GM04503 (cell line): ENCODE measurements at places on chromosomes 12 and 14.
A peak's percentile ranks its signal among the peaks of the same experiment; 100 is the strongest.

DNA sequence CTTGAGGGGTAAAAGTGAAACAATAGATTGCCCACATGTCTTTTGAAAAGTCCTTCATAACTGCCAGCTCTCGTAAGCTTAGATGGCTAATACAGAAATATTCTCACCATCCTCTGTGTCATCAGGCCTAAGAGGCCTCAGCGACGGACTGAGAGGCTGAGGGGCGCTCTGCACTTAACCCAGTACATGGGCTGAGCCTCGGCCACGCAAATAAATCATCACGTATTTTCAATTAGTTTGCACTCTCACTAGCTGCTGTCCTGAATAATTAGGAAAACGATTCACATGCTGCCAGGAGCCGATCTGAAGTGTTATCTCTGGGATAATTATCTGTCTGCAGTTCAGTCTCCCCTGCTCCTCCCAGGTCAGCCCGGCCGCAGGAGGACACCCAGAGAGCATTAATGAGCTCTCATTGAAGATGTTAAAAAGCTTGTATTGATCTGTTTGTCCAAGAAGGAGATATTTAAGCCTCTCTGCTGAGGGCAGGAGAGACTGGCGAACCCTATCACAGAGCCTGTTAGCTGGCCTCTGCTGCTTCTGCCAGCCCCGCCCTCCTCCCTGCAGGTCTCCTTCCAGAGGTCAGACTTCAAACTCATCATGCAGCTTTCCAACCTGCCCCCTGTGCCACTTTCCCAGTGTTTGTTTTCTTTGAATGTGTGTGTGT is 1051.3 kb downstream of the VRK1 start:
- no peak for DNase-seq

- no peak for DNase-seq
These were observed 30.8 kb downstream of the TTC7B start for GRCh38 chr14:90785471-90785870.

- no peak for DNase-seq
These were observed 50.9 kb upstream of the BICDL1 start for GRCh38 chr12:119938049-119938667.

DNA sequence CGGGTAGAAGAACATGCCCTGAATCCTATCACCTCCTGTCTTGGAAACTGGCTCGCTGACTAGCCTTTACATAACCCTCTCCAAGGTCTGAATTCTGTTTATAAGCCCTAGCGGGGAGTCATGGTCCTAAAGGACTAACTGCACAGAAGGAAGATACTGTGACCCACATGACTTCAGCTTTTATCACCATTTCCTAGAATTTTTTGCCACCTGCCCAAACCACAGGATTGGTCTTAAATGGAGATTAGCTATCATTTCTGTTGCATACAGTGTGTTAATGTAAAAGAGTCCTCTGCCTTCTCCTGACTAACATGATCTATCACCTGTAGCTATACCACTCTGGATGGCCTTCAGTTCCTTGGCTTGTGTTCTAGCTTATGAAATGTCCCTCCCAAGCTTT is 319.2 kb downstream of the DUSP6 start:
- DNase-seq: no peak

DNA sequence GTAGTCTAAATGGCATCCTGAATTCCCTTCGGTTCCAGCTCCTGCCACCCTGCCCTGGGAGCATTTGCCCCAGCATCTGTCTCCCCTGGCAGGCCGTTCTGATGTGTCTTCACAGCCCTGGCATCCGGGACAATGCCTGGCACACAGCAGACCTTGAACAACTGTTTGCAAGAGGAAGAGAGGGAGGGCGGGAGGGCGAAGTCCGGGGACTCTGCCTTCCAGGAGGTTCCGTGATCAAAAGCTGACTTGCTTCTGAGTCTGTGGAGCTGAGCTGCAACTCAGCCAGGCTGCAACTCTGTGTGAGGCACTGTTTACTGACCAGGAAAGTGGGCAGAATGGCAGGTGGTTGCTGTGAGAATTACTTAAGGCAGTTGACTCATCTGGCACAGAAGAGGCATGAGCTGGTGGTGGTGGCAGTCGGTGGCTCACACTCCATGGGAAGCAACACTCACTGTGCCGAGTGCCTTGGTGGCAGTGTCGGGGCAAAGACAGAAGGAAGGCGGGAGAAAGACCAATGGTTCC is 61.1 kb upstream of the DLK1 start:
- DNase-seq: no peak

DNA sequence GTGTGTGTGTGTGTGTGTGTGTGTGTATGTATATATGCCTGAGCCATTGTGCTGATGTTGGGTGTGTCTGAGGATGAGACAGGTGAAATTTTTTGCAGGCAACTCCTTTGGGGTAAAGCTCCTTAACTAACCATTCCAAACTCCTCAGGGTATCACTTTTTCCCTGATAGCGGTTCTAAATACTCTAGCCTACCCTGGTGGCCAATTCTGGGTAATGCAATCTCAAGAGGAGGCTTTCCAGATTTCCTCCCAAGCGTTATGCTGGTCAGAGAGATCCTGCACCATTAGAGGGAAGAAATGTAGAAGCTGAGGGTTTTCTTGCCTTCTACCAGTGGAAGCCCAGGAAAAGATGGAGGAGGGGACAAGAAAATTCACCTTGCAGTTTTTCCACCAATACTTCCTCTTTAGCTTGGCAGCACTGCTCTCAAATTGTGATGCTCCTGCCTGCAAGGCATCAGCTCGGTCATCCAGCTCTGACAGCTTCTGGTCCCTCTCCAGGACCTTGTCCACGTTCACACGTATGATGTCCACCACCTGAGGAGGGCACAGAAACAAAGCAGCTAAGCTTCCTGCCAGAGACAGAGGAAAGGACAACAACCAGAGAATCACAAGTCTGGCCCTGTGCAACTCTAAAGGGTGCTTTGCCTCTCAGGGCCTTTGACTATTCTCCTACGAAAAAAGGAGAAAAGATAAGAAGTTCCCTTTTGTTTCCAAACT is 4.9 kb downstream of the VAMP1 start:
- no peak for DNase-seq

- DNase-seq: no peak
These were observed 10.5 kb downstream of the SNX6 start for GRCh38 chr14:34619471-34619870.

GRCh38 chr12:103679421-103680170 is 92.5 kb downstream of the STAB2 start:
- no peak for DNase-seq

DNA sequence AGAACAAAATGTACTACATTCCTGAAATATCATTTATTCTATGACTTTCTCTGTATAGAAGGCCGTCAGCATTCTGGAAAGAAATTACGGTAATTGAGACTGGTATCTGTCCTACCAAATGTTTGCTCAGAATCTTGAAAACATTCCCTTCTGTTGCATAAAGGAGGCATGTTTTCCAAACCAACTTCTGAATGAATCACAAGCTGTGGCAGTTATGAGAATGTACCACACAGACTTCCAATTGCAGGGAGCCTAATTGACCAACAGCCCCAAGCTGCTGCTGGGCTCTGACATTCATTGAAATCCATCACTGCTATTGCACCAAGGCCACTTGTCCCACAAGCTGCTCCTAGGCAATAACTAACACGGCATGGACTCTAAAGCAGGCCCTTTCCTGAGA is 185.3 kb upstream of the CCDC196 start:
- DNase-seq: no peak

DNA sequence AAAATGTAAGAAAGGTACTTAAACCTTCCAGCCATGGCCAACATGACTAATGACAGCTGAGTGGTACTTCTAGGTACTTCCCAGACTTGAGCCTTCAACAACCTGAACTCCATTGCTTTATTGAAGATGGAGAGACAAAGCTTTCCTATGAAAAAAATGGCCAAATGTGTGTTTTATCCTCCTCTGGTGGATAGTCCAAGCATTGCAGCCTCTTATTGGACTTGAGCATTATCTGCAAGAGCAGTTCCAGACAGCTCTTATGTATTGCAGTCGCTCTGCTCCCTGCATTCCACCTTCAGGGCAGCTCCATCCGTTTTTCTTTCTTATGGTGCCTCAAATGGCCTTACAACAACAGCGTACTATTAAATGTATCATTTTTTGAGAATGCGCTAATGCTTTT is 588.2 kb downstream of the NRXN3 start:
- no peak for DNase-seq

GRCh38 chr14:89206389-89207031 is 210.5 kb downstream of the FOXN3 start:
- DNase-seq: peak; percentile 15

- DNase-seq: no peak
These were observed 149.3 kb downstream of the CALM1 start for GRCh38 chr14:90545966-90546751.

DNA sequence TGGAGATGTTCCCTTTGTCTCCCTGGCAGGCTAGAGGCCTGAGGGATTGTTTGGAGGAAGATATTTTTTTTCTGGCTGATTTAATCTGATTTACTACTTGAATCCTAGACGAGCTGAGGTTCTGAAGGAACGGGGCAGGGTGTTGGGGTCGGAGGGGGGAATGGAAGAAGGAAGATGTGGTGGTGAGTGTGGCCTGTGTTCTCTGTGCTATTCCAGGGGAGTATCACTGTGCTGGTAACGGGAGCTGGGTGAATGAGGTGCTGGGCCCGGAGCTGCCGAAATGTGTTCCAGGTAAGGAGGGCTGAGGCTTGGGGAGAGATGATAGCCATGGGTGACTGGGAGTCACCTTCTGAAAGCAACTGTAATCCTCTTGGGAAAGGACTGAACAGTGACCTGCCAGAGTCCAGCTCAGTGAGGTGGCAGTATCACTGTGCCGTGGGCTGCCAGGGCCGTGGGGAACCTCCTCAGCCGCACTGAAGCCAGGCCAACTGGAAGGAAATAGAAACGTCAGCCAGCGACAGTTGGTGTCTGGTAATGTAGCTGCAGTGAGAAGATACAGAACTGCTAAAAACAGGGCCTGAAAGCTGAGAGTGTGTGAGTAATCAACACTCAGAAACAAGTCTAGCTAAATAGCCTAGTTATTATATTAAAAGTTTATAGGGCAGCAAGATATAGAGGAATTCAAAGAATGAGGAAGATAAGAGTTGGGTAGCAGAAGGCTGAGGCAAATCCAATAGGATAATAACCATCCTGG is 7.9 kb downstream of the C1S start:
- DNase-seq: no peak

DNA sequence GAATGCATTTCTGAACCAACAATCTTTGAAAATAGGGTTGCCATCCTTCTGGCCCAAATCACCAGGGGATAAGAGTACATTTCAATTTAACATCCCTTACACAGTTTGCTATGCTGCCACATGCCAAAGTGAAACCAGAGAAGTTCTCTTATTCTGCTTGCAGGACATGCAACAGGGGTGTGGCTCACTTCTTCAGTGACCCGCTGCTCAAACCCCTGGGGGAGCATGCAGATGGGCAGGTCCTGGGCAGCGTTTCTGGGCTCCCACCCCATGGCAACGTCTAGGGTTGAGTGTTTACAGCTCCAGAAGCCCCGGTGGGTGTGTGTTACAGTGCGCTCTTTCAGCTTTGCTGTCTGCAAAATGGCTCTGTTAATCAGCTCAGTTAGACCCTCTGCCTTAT is 1306.3 kb upstream of the TMEM132C start:
- no peak for DNase-seq

GRCh38 chr12:32105986-32106516 is 596 bp upstream of the BICD1 start:
- DNase-seq: no peak

DNA sequence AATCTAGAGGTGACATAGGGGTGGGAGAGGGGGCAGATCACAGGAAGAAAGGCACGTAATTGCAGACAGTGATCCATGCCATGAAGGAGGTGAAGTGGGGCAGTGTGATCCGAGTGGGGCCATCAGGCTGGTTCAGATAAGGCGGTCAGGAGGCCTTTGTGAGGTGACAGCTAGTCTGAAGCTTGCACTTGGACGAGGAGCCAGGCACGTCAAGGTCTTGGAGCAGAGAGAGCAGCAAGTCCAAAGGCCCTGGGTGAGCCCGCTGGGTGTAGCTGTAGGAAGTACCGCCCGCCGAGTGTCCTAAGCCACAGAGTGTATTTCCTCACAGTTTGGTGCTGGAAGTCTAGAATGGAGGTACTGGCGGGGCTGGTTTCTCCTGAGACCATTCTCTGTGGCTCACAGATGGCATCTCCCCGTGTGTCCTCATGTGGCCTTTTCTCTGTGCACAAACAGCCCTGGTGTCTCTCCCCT is 23.6 kb downstream of the RHOF start:
- DNase-seq: no peak

DNA sequence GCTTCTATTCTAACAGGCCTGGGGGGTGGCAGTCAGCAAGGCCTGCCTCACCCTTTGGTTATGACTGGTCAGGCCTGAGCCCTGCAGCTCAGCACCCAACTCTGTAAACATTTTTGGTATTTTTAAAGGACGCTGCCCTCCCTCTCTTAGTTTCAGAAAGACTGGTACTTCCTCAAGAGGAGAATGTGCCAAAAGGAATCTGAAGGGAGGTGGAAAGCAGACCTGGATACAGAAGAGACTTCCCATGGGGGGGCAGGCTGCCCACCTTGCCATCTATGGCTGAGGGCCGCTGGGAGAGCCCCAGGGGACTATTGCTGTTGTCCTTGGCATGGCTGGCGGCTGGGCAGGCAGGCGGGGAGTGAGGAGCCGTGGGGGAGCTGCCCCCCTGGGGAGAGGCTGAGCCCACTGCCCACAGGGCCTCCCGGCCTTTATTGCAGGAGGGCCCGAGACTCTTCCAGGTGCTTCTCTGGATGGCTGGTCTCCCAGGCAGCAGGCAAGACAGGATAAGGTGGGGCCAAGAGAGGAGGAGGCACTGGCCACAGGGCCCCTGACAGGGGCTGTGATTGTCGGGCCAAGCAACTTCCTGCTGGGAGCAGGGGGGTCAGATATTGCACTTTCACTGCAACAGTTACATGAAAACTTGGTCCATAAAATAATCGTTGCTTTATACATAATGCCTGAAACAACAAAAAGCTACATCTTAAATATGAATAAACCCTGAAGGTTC is 3.5 kb downstream of the ARL6IP4 start:
- DNase-seq: no peak

DNA sequence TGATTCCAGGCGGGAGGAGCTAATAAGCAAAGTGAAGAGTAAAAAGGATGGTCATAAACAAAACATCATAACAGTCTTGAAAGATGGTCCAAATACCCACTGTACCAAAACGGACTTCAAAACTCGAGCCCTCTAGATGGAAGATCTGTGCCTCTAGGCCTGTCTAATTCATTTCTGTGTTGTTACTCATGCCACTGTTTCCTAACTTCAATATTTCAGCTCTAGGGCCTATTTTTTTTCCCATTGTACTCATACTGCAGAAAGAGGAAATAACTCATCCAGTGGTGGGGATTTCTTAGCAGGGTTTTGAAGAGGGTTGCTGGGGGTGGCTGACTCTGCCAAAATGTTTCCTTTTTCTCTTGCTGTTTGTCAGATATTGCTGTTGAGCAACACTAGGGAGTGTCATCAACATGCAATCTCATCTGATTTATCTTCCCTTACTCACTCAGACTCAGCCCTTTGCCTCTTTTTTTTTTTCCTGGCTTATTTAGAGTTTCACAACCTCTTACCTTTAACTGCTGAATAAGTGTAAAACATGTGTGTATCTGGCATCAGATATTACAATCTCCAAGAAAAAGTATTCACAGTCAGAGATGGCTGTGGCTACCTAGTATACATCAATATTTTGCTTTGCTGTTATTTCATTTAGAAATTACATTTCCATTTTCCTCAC is 189.6 kb downstream of the DUSP6 start:
- DNase-seq: peak; percentile 100

GRCh38 chr12:102033991-102034745 is 27.6 kb downstream of the WASHC3 start:
- no peak for DNase-seq

GRCh38 chr14:99173086-99173485 is 98.9 kb downstream of the BCL11B start:
- no peak for DNase-seq
